Stimulated activated CD8-positive, alpha-beta memory T cell treated with anti-CD3 and anti-CD28 coated beads, Interleukin-15, amount 100 ng/mL, for 24 hours (primary cell): ENCODE measurements at places on chromosomes 2 and 18.

DNA sequence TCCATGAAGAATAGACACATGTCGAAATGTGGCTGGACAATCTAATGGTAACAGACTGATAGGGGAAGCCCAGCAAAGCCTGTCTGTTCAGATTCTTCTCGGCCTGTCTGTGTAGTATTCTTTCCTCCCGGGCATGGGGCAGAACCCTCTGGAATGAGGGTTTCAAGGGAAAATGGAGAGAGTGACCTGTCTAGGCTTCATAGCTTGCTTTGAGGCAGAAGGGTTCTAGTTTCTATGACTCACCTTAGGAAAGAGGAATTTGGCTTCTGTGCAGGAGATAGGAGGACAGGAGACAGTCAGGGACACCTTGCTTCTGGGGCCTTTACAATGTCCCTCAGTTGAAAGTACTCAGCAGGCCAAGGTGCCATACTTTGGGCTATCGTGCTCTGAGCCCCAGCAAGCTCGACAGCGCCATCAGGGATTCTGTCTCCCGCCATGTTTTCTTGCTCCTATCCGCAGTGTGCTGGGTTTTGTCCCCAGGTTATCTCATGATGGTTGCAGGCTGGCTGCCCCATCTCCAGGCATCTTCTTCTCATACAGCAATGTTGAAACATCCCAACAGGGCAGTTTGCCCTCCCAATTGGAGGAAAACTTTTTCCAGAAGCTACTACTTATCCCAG is 74.7 kb upstream of the TLK1 start:
- DNase-seq = no peak

GRCh38 chr18:50659091-50660003 is 99.5 kb downstream of the MAPK4 start:
- no peak for DNase-seq

- DNase-seq = no peak
Observed at GRCh38 chr2:18912225-18912888, 323.0 kb upstream of the NT5C1B start.

- DNase-seq = no peak
Observed at GRCh38 chr2:75602724-75603342, 42.1 kb upstream of the EVA1A start.

DNA sequence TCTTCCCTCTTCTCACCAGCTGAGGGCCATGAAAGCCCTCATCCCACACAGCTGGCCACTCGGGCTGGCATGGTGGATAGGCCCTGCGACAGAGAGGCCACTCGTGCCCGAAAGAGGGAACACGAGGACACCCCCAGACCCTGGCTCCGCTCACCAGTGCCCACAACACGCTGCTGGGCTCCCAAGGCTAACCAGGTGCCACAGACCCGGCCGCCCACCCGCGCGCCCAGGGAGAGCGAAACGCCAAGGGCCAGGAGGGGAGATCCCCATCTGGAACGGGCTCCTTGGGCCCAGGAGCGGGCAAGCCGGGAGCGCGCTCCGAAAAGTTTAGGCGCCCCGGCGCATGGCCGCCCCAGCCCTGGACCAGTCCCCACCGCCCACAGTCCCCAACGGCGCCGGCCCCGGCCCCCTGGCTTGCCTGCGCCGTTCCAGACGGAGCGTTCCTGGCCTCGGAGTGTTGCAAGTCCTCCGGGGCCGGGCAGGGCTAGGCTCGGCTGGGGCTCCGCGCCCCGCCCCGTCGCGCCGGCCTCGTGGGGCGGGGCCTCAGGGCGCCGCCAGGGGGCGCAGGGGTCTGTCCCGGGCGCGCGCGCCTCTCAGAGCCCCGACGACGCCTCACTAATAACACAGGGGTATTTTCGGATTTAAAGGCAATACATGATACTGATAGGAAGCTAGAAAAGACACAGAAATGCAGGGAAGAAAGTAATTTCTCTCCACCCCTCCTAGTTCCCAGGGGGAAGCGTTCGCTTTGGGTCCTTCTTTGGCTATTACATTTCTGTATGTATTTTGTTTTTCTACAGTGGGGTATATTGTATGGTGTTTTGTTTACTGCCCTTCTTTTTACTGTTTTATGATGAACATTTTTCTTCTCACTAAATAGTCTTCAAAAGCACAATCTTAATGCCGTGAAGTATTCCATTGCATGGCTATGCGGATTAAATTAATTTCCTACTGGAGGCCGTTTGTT is at the start of gene TMBIM1:
Gene TMBIM1, minus strand, starts transcription at position 456 of the 967 bp plus-strand sequence. CDS start 10,362 bp downstream, outside the sequence.
- DNase-seq = peak; percentile 67

DNA sequence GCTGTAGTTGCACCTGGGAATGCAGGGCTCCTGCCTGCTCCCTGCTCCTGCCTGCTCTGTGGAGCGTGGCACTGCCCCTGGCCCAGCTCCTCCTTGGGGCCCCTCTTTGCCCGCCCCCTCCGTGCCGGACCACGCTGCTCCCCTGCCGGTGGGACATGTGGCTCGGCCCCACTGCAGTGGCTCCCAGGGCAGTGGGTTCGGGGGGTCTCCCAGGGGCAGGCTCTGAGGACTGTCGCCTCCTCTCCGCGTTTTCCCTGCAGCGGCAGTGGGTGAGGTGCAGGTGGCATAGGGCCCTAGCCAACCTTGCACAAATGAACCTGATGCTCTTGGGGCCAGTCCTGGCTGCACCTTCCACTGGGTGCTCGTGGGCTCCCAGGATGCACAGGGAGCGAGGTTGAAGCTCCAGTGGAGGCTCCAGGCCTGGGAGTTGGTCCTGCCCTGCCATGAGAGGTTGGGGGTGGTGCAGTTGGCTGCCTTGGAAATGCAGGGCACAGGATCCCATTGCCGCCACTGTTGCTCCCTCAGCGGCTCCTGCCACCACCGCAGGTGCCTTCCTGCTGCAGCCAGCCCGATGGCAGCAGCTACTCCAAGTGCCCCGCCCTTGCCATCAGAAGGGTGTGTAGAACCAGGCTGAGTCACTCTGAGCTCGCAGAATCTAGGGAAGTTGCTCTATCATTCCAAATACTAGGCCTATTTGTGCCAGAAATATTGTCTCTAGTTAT is 313.1 kb upstream of the SYT4 start:
- no peak for DNase-seq

GRCh38 chr18:9278028-9278427 is 56.5 kb upstream of the TWSG1 start:
- DNase-seq = no peak

DNA sequence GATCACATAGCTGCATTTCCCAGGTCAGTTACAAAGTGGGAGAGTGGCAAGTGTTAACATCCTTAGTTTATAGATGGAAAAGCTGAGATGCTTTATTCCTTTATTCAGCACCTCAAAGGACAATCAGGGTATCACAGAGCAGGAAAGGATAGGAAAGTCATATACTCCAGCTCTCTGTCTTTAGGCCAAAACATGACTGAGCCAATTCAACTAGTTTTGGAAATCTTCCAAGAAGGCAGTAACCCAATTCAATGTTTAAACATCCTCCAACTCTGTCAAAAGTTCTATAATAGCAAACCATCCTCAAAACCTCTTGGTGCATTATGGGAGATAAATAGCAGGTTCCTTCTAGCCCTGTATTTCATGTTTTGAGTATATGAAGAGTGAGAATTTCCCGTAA is 25.2 kb downstream of the CASP8 start:
- DNase-seq = no peak

GRCh38 chr2:237739101-237739500 is 59.5 kb upstream of the RBM44 start:
- no peak for DNase-seq

- DNase-seq = no peak
Observed at GRCh38 chr18:58226429-58226828, 182.4 kb downstream of the NEDD4L start.

DNA sequence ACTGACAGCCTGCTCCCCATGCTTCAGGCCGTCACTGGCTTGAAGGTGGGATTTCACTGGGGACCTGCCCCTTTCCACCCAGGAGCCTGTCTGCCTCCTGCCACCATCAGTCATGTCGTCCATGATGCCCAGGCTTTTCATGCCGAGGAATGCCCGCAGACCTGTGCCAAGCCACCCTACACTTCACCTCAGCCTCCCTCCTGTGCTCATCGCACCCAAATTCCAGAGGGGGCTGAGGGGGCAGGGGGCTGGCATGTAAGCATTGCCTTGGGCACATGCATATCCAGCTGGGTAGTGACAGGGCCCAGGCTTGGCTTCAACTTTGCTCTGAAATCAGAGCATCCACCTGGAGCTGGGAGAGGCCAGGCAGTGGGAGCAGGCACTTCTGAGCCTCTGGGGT is 20.9 kb upstream of the RPRM start:
- DNase-seq = no peak

GRCh38 chr2:38037325-38037724 is 38.6 kb downstream of the CYP1B1 start:
- DNase-seq = no peak

- no peak for DNase-seq
Observed at GRCh38 chr2:138708682-138709241, 71.4 kb downstream of the NXPH2 start.

- no peak for DNase-seq
Observed at GRCh38 chr2:132581991-132582738, 87.8 kb downstream of the LYPD1 start.

DNA sequence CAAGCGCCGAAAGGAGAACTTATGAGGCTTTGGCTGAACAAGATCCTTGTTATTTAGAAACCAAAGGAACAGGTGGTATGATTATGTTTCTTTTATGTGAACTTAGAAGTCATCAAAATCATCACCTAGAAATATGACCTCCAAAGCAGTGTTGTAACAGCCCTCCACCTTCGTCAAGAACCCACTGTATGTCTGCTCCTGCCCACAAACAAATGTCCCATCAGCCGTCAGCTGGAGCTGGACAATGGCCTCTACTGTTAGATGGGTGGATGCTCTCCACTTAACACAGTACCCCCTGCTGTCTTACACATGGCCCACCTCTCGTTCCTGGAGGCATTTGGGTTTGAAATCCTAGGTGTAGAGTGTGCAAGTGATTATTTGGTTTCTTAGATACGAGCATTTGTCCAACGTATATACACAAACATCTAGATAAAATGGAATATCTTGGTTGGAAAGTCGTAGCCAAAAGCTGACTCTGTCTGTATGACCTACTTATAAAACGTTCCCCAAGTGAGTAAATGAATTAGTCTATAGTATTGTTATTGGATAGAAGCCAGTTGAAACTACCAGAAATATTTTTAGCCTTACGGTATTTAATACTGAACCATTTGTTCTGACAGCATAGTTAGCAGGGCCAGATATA is 113.0 kb downstream of the CRIM1 start:
- DNase-seq = no peak

DNA sequence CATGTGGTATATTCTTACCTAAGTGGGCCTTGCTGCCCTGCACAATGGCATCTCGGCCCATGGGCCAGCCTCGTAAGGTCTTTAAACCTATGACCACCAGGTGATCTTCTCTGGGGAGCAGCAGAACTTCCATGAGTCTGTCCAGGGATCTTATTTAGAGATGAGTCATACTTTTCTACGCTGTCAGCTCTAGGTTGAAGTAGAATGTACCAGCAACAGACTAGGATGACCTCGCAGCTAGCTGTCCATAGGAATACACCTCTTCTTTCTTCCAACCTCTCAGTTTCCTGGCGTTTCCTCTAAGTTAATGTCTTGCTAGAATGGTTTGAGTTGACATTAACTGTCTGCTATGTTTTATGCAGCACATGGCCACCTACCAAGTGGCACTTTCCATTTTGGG is 15.6 kb upstream of the CXCR4 start:
- DNase-seq = no peak

DNA sequence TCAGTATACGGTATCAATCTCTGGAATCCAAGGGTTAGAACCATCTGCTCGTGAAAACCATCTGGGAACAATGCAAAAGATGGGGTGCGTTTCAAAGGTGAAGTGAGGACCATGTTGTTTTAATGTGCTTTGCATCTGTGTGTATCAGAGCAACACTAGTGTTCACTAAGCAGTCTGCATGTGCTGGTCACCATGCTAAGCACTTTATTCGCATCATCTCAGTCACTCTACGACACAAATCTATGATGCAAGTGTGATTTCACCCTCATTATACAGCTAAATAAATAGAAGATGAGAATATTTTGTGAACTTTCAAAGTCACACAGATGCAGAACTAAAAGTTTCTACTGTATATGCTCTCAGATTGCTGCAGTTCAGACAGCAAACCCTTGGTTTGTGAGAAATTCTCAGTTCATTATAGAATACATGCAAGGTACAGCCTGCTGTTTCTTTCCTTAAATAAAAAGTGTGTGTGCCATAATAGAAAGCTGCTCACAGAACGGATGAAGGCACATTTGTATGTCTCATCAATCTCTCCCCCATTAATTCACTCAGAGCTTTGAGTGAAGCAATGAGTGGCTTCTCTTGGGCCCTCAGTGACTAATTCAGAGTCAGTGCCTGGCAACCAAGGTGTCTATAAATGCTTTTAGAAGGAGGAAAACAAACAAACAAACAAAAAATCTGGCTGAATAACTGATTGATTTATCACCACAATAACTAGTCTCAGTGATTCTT is 652.8 kb upstream of the SOX11 start:
- no peak for DNase-seq

DNA sequence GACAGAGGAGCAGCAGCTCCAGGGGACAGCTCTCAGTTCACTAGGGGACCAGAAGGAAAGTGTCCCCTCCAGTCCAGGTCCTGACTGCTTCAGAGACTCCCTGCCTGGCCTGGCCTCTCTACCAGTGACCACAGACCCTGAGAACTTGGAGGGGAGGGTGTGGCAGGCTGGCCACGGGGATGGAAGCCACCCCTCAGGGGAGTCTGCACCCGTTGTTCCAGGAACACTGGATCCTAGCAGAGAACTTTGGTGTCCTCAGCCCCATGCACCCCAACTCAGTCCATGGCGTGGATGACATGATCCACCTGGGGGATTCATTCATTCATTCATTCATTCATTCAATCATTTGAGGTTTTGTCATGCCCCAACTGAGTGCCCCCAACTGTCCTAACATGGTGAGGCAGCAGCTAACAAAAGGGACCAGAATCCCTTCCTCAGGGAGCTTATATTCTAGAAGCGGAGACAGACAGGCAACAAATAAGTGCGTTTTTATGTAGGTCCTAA is 31.9 kb downstream of the MYO7B start:
- DNase-seq = no peak

DNA sequence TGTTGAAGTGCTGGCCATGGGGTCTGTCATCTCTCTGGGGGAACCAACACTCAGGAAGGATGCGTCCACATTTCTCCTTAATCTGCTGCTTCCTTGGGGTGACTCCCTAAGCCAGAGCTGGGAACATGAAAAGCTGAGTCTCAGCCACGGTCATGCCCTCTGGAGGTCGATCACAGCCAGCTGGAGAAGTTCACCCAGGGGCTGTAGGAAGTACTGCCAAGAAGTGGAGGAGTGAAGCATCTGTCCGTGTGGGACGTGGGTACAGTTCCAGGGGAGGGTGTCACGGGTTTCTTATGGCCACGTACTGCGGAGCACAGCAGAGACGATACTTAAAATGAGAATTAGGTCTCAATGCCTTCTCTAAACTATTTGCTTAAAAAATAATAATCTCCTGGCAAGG is 42.4 kb upstream of the IGFBP2 start:
- DNase-seq = no peak

DNA sequence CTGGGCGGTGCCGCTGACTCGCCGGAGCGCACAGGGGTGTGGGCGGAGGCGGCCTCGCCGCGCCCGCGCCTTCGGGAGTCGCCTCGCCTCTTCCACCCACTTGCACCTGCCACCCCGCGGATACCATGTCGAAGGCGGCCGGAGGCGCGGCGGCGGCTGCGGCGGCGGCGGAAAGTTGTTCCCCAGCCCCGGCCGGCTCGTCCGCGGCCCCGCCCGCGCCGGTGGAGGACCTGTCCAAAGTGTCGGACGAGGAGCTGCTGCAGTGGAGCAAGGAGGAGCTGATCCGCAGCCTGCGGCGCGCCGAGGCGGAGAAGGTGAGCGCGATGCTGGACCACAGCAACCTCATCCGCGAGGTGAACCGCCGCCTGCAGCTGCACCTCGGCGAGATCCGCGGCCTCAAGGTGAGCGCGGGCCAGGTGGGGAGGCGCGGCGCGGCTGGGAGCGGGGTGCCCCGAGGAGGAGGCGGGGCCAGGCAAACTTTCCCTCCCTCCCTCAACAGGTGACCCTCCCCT is 766 bp downstream of the CCDC85A start:
- no peak for DNase-seq
